ENCODE measurements at places on chromosomes 16 and 17.
A peak's percentile ranks its signal among the peaks of the same experiment; 100 is the strongest.

DNA sequence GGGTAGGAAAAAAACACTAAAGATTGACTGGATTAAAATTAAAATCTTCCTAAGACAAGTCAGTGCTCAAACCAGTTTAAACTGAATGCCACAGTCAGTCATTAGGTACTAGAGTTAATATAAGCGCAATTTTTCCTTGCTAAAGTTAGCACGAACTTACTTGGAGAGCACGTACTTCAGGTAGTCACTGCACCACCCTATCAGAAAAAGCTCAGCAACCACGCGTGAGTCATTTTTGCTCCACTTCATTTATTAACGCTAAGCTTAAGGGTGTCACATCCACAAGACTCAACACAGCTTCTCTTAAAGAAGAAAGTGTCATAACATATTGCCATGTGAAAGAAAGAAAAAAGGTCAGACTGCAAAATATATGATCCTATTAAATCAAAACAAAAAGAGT lies 53.1 kb downstream of the TEX2 start:
- no peak for DNase-seq

DNA sequence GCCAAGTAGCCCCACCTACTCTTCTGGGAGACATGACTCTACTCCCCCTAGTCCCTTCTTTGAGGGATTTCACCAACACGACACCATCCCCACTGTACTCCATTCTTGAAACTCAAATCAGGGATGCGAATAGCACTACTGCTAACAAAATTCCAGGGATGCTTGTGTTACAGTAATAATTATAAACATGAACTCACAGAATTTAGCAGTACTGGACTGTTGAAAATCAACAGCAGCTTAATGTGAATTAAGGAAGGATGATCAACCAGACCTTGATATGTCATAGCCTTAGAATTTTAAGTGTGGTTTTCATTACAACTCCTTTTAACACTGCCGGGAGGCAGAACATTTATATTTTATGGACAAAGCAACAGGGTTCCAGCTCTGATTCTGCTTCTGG lies 37.9 kb downstream of the AMFR start:
- DNase-seq = no peak

DNA sequence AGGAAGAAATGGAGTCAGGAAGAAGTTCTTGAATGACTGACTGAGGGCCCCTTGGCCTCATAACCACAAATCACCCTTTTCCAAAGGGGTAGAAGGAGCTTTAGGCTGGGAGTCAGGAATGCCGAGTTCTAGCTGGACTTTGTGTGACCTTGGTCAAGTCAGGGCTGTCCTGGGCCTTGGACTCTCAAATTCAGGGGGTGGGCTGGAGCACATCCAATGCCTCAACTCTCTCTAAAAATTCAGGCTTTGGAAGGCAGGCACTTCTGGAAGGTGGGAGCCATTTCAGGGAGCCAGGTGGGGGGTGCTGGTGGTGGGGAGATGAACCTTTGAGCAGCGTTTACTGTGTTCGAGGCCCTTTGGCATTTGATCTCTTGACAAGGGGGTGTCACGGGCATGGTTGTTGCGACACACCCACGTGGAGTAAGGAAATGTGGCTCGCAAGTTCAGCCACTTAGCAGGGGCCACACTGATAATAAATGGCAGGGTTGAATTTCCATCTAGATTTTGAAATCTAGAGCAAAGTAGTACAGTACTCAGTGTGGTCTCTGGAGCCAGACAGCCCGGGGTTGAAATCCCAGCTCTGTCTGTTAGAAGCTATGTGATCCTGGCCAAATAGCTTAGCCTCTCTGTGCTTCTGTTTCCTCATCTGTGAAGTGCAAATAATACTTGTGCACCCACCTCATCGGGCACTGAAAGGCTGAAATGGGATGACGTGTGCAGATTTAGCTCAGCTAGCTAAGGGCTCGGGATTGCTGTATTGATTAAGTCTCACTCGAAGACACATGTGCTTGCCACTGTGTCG lies 47.1 kb upstream of the CIBAR2 start:
- DNase-seq = no peak

DNA sequence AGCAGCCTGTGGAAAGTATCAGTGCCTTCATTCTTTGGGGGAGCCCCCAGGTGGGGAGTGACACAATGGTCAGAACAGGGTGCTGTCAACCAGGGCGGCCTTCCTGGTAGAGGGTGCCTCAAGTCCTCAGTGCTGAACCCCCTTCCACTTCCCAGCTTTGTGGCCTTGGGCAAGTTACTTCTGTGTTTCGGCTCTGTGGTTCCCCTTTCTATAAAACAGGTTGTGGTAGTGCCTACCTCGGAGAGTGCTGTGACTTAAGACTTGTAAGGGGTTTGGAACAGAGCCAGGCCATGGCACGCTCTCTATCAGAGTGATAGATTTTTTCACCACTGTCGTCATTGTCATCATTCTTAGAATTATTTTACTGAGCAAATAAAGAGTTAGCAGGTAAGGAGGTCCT lies 141.1 kb downstream of the CCDC182 start:
- peak; percentile 65 for DNase-seq

- DNase-seq = no peak
Measured at GRCh38 chr16:23518435-23518891, 8.2 kb upstream of the GGA2 start.

- DNase-seq = no peak
Measured at GRCh38 chr17:46875849-46876352, 24.5 kb downstream of the WNT9B start.

- DNase-seq = peak; percentile 39
Measured at GRCh38 chr17:29593591-29594518, 923 bp downstream of the ANKRD13B start.

- no peak for DNase-seq
Measured at GRCh38 chr16:84369938-84370627, 1.7 kb downstream of the ATP2C2 start.

- DNase-seq = no peak
Measured at GRCh38 chr16:984736-985636, 3.4 kb downstream of the SOX8 start.
